ENCODE measurements at places on chromosomes 5 and 9. TPM values are rescaled to one million over a fixed set of nuclear protein-coding genes. Genes with fewer than 3 reads are reported as not detected.

COL27A1 gene
- 6.7 TPM for total RNA-seq

- H3K4me1 ChIP-seq, result peaks cover 4% of the 10 kb centered on the region
- H3K27ac ChIP-seq, result peak overlapping the region; percentile 89
- H3K27me3 ChIP-seq, result no peaks in the 10 kb centered on the region
- H3K36me3 ChIP-seq, result no peaks in the 10 kb centered on the region
- H3K4me3 ChIP-seq, result peak overlapping the region; percentile 56
These were observed 26.2 kb downstream of the IRF1 start for GRCh38 chr5:132464156-132464939.

- no peak for DNase-seq
- no peaks in the 10 kb centered on the region for H3K4me1 ChIP-seq
- no peak overlapping the region for H3K27ac ChIP-seq
- no peaks in the 10 kb centered on the region for H3K36me3 ChIP-seq
- no peaks in the 10 kb centered on the region for H3K27me3 ChIP-seq
These were observed 499.2 kb downstream of the BNC2 start for GRCh38 chr9:16371306-16371705.

GRCh38 chr9:135980926-135981630 is 19.9 kb upstream of the UBAC1 start:
- H3K4me3 ChIP-seq, result no peak overlapping the region
- DNase-seq, result no peak
- H3K36me3 ChIP-seq, result no peaks in the 10 kb centered on the region
- no peak overlapping the region for H3K27ac ChIP-seq
- H3K4me1 ChIP-seq, result no peaks in the 10 kb centered on the region
- H3K27me3 ChIP-seq, result peaks cover 67% of the 10 kb centered on the region

DNA sequence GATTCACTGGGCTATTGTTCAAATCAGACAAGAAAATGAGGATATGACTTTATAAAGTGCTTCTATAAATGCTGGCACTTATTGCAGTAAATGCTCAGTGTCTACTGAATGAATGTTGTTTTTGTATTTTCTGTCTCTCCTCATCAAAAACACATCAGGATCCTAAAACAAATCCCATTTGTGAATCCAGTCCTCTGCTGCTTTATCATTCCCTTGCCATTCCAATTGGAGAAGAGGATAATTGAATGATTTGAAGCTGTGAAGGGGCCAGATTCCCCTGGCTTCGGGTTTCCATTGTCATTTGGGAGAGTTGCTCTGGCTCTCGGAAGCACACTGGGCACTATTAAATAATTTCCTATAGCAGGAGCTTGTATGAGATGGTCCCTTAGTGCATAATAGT is 666.8 kb downstream of the ACTL7B start:
- no peaks in the 10 kb centered on the region for H3K36me3 ChIP-seq
- DNase-seq, result no peak
- H3K4me1 ChIP-seq, result no peaks in the 10 kb centered on the region
- no peak overlapping the region for H3K27ac ChIP-seq
